ENCODE measurements at places on chromosomes 6 and 20.
A peak's percentile ranks its signal among the peaks of the same experiment; 100 is the strongest.

GRCh38 chr6:37099442-37099841 is 70.5 kb upstream of the PIM1 start:
- no peak for DNase-seq

- no peak for DNase-seq
Measured at GRCh38 chr20:21019814-21020658, 86.1 kb downstream of the LINC00237 start.

GRCh38 chr6:97462938-97463598 is 180.1 kb upstream of the MMS22L start:
- DNase-seq, result no peak

DNA sequence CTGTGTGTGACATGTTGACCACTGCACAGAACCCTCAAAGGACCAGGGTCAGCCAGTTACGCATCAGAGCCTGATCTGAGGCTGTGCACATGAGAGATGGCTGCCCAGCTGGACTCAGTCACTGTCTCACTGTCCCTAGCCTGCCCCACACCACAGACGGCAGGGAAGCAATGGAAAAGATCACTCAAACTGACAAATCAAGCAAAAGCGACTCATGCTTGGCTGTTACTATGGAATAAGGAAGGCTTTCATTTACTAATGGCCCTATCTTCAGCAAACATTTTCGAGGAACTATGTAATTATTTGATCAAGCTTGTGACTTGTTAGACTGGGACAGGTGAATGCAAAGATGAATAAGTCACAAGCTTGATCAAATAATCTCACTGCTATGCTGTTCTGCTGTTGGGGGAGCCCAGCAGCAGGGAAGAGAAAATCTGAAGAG is 137.0 kb downstream of the SLC23A2 start:
- DNase-seq, result no peak

GRCh38 chr6:73145690-73146089 is 79.6 kb downstream of the KHDC1L start:
- no peak for DNase-seq

DNA sequence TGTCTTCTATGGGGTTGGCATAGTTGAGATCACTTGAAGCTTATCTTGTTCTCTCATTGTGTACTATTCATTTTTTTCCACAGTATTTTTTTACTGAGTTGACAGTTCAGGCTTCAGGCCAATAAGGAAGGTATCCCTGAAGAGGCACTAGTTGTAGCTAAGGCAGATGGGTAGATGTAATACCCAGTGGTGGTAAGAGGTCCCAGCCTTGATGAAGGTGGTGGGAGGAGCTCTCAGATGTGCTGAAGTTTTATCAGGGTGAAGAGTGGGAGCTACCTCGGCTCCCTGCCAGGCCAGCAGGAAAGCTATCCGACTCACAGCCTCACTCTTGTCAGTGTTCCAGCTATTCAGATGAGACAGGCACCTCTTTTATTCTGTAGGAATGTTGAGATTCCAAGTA is 87.7 kb upstream of the UFL1 start:
- no peak for DNase-seq

GRCh38 chr6:74208239-74208638 is 512.2 kb downstream of the CD109 start:
- no peak for DNase-seq

DNA sequence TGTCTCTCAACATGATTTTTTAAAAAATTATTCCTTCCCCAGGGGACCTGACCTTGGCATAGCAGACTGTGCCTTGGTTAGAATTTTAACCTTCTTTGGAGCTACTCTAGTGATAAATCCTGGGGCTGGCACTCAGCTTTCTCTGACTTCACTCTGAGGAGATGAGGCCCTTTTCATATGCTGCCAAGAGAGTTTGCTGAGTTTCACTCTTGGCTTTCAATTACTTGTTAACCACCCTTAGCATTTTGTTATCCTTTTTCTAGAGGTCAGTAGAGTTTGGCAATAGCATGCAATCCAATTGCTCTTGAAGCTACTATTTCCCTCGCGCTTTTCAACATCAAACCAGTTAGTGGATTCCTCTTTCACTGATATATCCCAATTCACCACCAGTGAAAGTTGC is 920.3 kb downstream of the EYS start:
- DNase-seq, result no peak

- DNase-seq, result no peak
Measured at GRCh38 chr6:159805440-159806020, 5.5 kb downstream of the PNLDC1 start.

GRCh38 chr20:6053776-6054688 is at the start of gene LRRN4:
TSS of gene LRRN4 (minus strand) at chr20:6054060. CDS start at chr20:6052799, 1,261 bp downstream.
- DNase-seq, result no peak

DNA sequence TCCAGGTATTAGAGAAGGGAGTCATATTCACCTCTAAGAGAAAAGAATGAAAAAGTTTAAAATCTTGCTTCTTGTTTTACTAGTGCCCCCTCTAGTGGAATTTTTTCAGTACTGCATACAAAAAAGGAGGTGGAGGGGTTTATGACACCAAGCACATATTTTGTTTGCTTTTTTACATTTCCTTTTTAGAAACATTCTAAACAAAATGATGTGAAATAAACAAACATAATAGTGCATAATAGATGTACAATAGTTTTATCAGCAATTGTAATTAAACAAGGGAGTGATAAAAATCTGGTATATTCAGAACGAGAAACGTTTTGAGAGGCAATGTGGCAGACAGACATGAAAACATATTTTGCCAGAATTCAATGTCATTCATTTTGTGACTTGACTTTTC is 111.0 kb upstream of the TFAP2D start:
- no peak for DNase-seq

DNA sequence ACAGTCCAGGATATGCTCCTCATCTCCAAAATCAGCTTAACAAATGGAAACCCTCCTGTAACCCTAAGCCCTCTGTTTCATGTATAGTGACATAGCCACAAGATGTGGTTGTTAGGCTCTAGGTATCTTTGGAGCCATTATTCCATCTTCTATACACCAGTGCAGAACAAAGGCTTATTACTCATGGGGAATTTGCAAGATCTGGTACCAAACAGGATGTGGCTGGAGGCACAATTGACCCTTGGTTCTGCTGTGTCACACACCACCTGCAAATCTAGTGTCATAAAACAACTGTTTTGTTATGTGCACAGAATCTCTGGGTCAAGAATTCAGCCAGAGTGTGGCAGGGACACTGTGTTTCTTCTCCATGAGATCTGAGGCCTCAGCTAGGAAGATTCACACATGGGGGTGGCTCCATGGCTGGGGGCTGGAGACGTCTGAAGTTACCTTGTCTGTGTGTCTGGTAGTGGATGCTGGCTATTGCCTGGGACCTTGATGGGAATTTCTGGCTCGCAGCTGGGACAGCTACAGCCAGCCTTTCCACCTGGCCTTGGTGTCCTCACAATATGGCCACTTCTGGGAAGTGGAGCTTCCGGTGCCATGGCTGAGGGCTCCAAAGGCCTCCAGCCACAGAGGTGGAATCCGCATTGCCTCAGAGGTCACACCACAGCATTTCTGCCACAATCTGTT is 369.9 kb downstream of the CDH26 start:
- DNase-seq, result no peak

- DNase-seq, result peak; percentile 54
Measured at GRCh38 chr6:36678488-36679042, at the start of gene CDKN1A. TSS of gene CDKN1A (plus strand) at chr6:36678714. CDS start at chr6:36684102, 5,388 bp downstream.

DNA sequence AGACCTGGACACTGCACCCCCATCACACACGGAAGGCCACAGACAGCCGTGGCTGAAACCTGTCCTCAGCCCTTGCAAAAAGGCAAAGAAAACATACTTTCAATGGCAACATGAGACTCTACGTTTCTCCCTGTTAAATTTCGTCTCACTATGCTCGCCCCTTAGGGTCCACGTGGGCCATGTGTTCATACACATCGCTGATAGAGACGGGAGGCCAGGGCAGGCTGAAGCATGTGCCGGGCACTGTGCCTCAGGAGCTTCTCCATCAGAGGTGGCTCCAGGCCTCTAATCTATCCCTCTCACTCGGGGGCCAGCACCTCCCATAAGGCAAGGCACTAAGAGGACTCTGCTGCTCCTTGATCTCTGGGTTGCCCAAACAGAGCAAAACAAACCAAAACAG is 17.5 kb downstream of the PXDC1 start:
- no peak for DNase-seq

DNA sequence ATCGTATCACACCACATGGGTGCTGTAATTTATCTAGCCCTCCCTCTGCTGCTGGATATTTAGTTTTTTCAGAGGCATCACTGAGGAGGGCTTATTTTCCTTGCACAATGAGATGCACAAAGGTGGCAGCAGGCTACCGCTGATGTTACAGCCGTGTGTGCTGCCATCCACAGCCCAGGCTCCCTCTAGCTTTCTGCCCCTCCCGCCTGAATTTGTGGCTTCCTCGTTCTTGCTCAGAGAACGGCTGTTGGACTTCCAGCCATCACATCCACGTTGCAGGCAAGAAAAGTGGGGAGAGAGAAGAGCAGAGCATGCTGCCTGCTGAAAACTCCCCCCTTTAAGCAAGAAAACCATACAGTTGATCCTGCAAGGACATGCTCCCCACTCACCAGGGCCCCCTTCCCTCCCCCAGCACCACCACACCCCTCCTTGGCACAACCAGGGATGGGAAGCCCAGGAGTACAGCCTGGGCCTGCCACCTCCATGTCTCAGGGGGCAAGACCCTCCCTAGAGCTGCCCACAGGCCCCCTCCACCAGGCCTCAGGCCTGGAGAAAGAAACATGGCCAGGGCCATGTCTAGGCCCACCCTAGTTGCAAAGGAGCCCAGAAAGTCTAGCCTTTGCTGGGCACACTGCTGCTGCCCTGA is 102.6 kb downstream of the MRPL14 start:
- DNase-seq, result no peak

- no peak for DNase-seq
Measured at GRCh38 chr6:134707342-134708031, 242.4 kb downstream of the ALDH8A1 start.

DNA sequence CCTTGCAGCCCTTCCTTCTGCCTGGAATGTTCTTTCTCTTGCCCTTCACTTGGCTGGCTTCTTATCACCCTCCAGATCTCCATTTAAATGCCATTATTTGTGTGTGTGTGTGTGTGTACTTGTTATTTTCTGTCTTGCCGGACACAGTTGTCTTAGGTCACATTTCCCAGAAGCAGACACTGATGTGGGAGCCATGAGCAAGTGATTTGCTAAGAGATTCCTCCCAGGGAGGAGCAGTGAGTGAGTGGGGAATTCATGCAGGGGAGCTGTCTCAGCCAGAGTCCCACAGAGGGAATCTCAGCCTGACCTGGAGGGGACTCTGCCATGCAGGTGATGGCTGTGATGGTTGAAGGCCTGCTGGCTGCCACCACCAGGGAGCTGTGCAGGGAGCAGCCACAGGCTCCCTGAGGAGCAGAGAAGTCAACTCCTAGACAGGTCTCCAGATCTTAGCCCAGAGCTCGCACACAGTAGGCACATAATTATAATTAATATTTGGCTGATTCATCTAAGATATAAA is 96.5 kb downstream of the SYNDIG1 start:
- DNase-seq, result no peak

DNA sequence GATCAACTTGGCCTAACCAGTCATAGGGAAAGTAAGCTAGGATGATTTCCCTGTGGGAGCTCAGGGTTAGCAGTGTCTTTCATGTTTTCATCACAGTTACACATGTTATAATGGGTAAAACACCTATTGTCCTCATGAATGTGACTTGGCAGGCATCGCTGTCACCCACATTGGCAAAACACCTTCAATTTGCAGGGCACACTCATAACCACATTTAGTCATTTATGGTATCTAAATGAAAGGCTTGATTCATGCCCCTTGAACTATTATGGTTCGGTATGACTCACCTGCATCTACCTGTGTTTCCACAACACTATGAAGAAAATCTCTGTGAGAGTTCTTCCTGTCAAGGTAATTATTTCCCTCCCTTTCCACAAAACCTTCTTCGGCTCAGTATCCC is 49.2 kb downstream of the FRK start:
- no peak for DNase-seq

DNA sequence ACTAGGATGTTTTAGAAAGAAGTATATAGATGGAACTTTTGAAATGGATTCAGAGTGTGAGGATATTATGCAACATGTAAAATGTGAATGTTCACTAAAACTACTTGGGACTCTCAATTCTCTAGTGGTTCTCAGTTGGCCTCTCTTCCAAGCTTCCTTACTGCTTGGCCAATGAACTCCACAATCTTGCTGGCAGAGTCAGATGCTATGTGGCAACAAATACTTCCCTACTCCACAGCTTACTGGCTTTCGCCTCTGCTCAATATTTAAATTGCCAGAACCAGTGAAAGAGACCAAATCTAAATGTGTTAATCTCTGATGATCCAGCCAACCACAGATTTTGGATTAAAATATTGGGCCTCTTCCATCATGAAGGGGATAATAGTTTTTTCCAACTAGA is 138.4 kb downstream of the HTR1B start:
- DNase-seq, result no peak

- DNase-seq, result no peak
Measured at GRCh38 chr6:136544326-136544725, 5.9 kb downstream of the MAP7 start.

DNA sequence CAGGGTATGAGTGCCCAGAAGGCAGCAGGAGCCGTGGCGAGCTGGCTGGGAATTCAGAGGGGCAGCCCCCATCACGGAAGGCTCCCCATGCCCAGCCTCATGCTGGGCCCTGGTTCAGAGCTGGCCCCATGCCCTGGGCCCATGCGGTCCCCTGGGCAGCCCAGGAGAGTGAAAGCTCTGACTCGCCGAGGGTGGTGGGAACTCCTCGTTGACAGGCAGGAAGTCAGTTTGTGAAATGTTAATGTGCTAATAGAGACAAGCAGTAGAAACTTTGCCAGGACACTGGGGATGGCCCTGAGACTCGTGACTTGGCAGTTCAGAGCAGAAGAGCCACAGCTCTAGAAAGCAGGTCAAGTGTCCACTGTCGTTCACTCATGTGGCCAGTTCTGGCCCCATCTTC is 353.0 kb downstream of the TAF4 start:
- no peak for DNase-seq

DNA sequence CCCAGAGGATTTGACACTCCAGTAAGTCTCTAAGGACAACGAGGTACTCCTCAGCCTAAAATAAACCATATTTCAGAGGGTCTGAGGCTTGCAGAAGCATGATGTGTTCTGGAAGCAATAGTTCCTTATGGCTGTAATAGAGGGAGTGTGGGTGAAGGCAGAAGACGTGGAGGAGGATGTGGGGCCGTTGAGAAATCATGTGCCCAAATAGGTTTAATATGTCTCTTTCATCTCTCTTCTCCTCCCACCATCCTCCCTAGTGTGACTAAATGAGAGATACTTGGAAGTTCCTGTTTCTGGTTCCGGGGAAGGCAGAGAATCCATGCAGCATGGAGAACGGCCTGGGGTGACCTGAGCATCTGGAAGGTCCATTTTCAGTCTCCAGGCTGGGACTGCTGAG is 174.0 kb upstream of the RSPO3 start:
- DNase-seq, result no peak

GRCh38 chr6:134272374-134272773 is 45.5 kb downstream of the SGK1 start:
- DNase-seq, result no peak

DNA sequence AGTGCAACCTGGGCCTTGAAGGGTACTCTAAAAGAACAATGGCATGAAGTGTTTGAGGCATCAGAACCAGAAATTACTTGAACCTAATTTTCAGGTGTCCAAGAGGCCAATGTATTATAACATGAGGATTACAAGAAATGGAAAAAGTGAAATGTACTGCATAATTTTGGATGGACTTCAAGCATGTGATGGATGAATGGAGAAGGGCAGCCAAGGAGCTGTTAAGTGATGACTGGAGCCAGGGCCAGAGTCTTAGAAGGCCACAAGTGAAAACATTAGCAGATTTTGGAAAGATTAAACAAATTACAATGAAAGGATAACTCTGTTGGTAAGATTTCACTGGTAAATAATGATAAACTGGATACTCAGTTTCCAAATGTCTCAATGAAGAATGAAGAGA is 738.2 kb downstream of the CD109 start:
- no peak for DNase-seq

GRCh38 chr6:43129434-43130194 is 41.5 kb upstream of the SRF start:
- no peak for DNase-seq
